ENCODE measurements at places on chromosomes 12 and 14.

DNA sequence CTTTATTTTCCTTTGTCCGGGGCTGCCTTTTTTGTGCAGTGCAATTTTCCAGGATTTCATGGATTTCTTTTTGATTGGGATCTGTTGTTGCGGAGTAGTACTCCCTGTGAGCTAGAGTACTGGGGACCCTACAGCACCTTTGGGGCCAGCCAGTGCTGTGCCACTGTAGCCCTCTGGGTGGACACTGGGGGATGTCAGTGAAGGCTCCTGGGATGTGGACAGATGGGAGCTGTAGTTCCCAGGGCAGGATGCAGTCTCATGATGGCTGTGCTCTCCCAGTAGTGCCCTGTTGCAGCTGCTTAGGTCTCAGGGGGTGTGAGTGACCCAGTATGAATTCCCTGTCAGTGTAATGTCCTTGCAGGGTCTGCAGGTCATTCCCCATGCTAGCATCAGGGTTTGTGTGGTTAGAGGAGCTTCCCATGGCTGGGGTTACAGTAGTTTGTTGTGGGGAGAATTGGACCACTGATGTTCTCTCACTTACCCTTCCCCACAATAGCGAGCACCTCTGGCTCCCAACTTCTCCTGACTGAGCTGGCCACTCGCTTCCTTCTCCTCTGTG lies 72.2 kb downstream of the BRMS1L start:
- DNase-seq: no peak

GRCh38 chr12:104406164-104406563 lies 50.6 kb upstream of the CHST11 start:
- no peak for DNase-seq

- peak; percentile 67 for DNase-seq
Observed at GRCh38 chr12:105672121-105672975, 341.9 kb downstream of the C12orf75 start.

DNA sequence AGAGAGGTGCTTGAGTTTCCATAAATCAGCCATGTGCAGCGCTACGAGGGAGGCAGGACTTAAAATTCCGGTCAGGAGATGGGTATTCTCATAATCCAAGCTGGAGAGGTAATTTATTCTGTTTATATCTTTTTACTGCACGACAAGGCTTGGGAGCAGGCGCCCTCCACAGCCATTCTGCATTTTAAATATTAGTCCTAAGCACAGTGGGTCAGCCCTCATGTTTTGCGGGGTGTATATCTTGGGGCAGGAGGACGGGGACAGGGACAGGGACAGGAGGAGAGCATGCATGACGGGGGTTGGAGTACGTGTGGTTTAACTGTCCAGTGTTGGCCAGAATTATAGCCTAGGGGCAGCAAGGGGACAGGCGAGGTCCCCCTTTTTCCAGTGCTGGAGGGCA lies 14.5 kb downstream of the LHX5 start:
- no peak for DNase-seq

GRCh38 chr12:11669348-11669747 lies 19.9 kb downstream of the ETV6 start:
- DNase-seq: no peak

- DNase-seq: peak; percentile 75
Observed at GRCh38 chr14:102029956-102030355, 56.9 kb downstream of the HSP90AA1 start.

DNA sequence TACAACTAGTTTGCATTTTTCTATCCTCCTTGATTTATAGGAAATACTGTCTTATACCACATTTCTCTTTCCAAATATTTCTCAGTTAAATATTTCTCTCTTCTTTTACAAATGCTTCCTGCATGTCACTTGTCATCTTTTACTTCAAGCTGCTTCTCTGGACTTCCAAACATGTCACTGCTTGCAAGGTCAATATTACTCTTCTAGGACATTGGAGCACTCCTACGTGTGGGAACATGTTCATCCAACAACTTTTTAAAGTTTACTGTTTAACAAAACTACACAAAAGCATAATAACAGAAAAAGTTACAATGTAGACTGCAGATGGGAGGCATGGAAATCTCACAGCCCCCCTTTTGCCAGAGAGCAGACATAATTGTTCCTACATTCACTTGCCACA lies 28.5 kb upstream of the CNTN1 start:
- no peak for DNase-seq

- no peak for DNase-seq
Observed at GRCh38 chr14:105165761-105166485, 2.7 kb downstream of the JAG2 start.

GRCh38 chr14:42000450-42000849 lies 393.8 kb downstream of the LRFN5 start:
- no peak for DNase-seq

DNA sequence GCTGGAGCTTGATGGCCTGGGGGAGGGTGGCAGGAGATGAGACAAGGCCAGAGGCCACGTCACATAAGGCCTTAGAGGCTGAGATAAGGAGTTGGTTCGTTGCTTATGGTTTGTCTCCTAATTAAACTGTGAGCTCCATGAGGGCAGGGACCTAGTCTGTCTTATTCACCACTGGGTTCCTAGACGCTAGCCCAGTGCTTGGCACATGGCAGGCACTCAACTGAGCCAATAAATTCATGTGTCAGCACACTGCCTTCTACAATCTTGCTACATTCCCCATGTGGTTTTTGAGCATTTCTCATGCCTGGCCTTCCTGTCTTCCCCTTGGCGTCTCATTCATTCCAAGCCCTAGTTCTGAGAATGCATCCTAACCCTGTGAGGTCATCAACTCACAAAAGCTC lies 92.5 kb upstream of the MED13L start:
- DNase-seq: peak; percentile 94

DNA sequence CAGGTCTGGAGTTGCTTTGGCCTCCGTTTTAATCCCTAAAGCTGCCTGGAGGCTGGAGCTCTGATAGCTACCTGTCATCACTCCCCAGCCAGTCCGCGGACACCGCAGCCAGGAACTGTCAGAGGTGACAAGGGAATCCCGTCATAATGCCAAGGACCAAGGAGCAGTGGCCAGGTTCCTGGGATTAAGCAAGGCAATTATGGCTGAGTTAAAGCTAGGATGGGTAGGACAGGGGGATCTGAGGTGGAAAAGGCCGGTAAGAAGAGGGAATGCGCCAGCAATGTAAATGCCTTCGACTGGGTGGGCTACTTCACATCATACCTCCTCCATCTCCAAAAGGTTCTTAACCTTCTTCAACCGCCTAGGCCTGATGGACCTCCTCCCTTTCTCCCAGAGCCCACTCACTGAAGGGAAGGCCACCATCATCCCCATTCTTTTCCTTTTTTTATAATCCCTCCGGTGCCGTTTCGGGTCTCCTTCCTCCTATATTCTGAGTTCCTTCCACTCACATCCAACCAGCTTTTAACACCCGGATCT lies 1.9 kb downstream of the PPP1R3E start:
- no peak for DNase-seq

DNA sequence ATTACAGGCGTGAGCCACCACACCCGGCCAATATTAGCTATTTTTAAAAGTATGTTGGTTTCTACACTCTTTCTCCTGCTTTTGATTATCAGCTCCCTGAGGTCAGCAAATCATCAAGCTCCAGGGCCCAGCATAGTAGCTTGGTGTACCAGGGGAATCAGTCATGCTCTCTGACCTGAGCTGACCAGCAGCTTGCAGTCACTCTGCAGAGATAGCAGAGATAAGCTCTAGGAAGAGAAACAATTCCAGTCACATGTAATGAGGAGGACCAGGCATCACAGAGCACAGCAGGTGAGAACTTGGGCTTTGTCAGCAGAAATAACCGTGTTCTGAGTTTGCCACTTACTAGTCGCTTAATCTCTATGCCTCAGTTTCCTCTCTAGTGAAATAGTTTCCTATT lies 8.5 kb downstream of the PLEKHD1 start:
- no peak for DNase-seq

- no peak for DNase-seq
Observed at GRCh38 chr14:38848243-38848935, 254.6 kb downstream of the SEC23A start.

GRCh38 chr12:32089156-32089555 lies 17.5 kb upstream of the BICD1 start:
- no peak for DNase-seq

DNA sequence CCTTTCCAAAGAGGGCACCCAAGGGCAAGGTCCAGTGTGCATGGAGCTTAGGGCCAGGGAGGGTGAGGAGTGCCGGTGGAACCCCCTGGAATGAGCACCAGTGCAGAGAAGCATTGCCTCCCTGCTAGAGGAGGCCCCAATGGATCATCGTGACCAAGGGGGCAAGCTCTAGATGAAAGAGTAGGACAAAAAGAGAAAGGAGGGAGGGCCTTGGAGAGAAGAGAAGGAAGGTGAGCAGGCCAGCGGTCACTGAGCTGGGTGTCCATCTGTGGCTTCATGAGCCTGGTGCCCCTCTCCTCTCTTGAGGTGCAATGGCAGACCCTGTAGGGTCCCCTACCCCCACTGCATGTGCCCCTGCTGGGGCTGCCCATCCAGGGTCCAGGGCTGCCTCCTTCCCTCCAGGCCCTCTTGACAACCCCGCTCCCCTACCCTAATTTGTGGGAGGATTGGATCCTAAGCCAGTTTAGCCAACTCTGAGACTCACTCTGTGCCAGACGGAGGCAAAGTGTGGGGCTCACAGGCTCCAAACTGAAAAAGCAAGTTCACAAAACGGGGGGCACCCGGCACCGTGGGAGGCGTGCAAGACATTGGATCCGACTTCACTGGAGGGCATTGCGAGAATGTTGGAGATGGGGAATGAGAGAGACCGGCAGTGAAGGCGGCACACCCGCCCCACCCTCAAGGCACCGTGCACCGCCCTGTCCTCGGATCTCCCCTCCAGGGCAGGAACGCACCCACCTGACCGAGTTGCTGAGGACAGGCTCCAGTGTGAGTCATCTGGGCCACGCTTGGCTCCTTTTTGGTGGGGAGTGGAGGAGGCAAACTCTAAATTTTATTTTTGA lies 207.5 kb downstream of the KIF26A start:
- DNase-seq: no peak

DNA sequence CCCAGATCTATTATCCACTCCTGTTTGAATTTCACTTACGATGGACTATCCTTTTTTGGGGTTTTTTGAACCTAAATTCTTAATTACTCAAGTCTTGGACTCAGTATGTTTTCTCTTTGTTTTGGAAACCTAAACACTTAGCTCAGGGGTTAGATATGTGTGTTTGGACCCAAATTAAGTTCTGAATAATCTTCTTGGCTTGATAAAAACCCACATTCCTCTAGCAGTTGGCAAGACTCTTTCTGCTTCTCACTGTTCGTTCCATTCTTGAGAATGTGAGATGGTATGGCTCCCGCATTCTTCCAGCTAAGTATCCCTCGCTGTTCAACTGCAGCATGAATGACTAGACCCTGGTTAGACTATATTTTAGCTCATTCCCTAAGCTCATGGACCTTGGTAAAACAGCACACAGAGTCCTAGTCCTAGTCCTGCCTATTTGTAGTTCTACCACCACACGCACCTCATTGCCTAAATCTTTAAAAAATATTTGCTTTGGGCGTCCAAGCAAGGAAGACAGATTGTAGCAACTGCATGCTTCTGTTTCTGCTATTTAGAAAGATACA lies 860.0 kb downstream of the RPS29 start:
- DNase-seq: peak; percentile 2

DNA sequence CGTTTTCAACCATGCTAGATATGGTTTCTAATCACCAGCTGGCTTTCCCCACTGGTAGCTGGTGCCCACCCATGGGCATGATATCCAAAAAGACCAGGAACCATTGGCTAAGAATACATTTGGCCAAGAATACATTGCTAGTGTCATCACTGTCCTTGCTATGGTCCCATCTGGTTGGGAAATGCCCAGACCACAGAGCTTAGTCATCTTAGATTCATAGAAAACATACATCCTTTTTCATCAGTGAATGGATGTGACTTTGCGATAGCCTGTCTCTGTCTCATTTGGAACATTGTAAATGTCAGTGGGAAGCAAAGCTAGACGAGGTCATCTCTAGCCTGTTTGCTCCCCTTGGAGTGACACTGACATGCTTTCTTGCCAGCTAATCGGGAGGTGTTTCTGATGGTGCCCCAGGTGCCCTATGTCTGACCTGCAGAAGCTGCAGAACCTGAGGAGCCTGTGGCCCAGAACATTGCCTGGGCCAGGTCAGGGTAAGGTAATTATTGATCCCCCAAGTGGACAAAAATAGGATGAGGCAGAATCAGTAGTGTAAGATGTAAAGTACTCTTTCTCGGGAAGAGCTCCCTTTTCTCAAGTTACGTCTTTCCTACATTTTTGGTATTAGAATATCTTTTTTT lies 194.8 kb downstream of the SLC41A2 start:
- DNase-seq: no peak

DNA sequence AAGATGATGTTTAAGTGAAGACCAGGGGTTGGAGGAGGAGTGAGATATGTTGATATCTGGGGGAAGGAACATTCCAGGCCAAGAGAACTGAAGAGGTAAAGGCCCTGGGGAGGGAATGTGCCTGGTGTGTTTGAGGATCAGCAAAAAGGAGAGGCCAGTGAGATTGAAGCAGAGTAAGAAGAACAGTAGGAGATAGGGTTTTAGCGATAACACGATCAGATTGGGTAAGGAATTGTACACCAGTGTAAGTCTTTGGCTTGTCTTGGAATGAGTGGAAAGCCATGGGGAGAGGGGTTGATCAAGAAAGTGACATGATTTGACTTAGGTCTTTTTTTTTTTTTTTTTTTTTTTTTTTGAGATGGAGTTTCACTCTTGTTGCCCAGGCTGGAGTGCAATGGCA lies 4.8 kb downstream of the TROAP start:
- DNase-seq: no peak

DNA sequence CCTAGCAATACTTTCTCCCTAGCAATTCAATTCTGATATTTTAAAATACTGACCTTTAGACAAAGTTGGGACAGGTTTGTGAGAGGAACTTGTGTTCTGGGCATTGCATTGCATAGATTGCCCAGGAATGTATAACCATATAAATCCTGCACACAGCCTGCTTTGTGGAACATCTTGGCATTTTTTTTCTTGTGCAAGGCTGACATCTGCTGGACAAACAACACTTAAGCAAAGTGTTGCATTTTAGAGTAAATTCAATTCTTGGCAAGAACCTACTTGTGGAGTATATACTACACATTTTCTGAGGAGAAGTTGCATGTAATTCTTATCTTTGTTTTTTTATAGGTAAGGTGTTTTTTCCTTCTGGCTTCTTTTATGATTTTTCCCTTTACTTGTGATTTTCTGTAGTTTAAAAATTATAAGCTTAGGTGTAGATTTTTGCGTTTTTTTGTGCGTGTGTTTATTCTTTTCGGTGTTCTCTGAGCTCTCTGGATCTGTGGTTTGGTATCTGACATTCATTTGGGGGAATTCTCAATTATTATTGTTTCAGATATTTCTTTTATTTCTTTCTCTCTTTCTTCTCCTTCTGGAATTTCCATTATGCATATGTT lies 26.4 kb downstream of the TESPA1 start:
- DNase-seq: peak; percentile 69

- DNase-seq: no peak
Observed at GRCh38 chr12:8887285-8887715, 27.0 kb upstream of the PHC1 start.

DNA sequence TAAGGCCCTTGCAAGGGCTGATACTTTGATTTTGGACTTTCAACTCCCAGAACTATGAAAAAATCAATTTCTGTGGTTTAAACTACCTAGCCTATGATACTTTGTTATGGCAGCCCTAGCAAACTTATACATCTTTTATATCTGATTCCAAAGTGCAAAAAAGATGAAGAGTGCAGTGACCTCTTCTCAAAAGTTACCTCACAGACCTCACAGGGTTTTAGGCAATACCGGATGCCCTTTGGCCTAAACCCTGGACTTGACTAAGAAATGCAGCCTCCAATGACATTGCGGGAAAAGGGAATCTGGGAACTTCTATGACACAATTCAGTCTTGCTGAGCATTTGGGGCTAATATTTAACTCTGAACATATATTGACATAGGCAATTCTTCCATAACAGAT lies 63.3 kb downstream of the IGF1 start:
- no peak for DNase-seq

GRCh38 chr12:130831246-130831645 lies 7.8 kb downstream of the STX2 start:
- DNase-seq: no peak

Data from AG10803 (cell line).